ENCODE measurements at places on chromosomes 1 and 21. TPM values are rescaled to one million over a fixed set of nuclear protein-coding genes. Genes with fewer than 3 reads are reported as not detected.

FMO2 gene
- total RNA-seq, result 0.07 TPM

LHX8 gene
- not detected for total RNA-seq

SDCCAG8 gene
- total RNA-seq, result 52.7 TPM

FCAMR gene
- not detected for total RNA-seq

MAP1LC3C gene
- not detected for total RNA-seq

RCSD1 gene
- under 0.01 TPM for total RNA-seq

THEM5 gene
- total RNA-seq, result not detected

COX20 gene
- 14.0 TPM for total RNA-seq

HES4 gene
- 46.5 TPM for total RNA-seq

DYNLT4 gene
- total RNA-seq, result 0.14 TPM

CRNN gene
- total RNA-seq, result 24.6 TPM

SPRR2G gene
- total RNA-seq, result not detected

PCSK9 gene
- 37.3 TPM for total RNA-seq

SOX13 gene
- total RNA-seq, result 2.7 TPM

ERRFI1 gene
- 266 TPM for total RNA-seq

Data from nasal cavity respiratory epithelium epithelial cell of viscerocranial mucosa (primary cell).